ENCODE measurements at places on chromosomes 2 and 18.

GRCh38 chr18:72544092-72544886, at the start of gene CBLN2:
Gene CBLN2, minus strand, starts transcription at chr18:72544342. Its CDS starts 2,182 bp downstream, at chr18:72542160.
- no peaks in the 10 kb centered on the region for H3K36me3 ChIP-seq
- peak; percentile 91 for DNase-seq
- no peaks in the 10 kb centered on the region for H3K4me1 ChIP-seq
- H3K4me3 ChIP-seq, result peak within 1 kb of the TSS; percentile 91
- H3K27ac ChIP-seq, result no peak within 1 kb of the TSS
- H3K27me3 ChIP-seq, result no peaks in the 10 kb centered on the region

DNA sequence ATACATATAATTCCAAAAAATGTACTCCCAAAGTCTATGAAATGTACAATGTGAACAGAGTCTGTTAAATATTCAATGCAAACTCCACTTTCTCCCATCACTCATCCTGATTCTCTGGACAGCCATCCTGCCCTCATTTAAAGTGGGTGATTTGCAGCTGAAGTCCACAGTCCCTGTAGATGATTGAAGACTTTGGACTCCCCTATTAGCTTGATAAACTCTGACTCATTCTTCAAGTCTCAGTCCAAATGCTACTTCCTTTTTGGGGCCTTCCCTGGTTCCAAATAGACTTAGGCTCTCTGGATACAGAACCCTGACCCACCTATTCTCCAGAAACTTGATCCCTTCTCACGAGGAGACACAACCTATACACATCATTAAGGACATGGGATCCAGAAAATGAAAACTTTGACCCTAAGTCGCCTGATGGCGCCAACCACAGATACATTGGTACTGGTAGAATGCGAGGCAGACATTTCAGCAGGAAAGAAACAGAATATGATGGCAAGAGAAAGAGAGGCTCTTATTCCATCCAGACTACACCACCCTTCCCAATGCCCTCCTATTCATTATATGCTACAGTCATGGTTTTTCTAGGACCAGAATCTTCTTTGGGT, 122.7 kb downstream of the VIT start:
- DNase-seq, result no peak
- no peaks in the 10 kb centered on the region for H3K4me1 ChIP-seq
- H3K27me3 ChIP-seq, result no peaks in the 10 kb centered on the region

GRCh38 chr2:214481204-214481603, 70.3 kb downstream of the VWC2L start:
- H3K27me3 ChIP-seq, result no peaks in the 10 kb centered on the region
- H3K36me3 ChIP-seq, result no peaks in the 10 kb centered on the region
- H3K4me3 ChIP-seq, result no peak overlapping the region
- DNase-seq, result peak; percentile 39

DNA sequence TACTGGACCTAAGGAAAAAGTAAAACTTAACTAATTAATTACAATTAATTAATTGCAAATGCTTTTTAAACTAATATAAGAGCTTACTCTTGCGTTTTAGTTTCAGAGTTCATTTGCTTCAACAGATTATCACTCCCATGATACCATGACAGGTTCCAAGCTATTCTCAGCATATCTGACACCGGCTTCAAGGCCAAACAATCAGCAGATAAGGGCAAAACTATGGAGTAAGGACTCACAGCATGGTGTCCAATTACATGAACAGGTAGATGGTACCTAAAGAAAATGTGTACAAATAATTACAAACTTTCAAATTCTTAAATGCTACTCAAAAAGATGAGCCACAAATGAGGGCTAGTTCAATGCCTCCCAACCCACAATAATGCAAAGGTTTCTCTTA, 77.2 kb downstream of the RTTN start:
- no peaks in the 10 kb centered on the region for H3K36me3 ChIP-seq
- no peak for DNase-seq
- H3K4me1 ChIP-seq, result no peaks in the 10 kb centered on the region
- H3K4me3 ChIP-seq, result no peak overlapping the region

GRCh38 chr2:2016651-2017311, 272.5 kb upstream of the PXDN start:
- H3K27me3 ChIP-seq, result no peaks in the 10 kb centered on the region
- no peak overlapping the region for H3K27ac ChIP-seq
- DNase-seq, result no peak
- no peaks in the 10 kb centered on the region for H3K36me3 ChIP-seq
- H3K4me3 ChIP-seq, result no peak overlapping the region

DNA sequence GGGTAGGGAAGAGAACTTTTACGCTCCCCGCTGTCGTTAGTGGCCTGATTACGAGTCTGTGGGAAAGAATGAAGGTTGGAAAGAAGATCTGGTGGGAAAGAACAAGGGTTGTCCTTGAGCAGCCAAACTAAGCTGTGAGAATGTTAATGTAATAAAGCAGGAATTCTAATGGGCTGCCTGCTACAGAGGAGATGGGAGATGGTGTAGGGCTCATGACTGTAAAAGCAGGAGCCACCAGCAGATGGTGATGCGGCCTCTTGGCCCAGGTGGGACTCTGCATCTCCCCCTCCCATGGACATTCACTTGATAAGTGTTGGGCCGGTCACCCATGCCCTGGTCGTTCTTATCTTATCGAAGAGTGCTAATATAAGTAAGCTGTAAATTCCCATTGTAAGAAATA, 150.0 kb downstream of the NEDD4L start:
- H3K4me3 ChIP-seq, result no peak overlapping the region
- H3K27me3 ChIP-seq, result no peaks in the 10 kb centered on the region
- H3K36me3 ChIP-seq, result no peaks in the 10 kb centered on the region
- H3K4me1 ChIP-seq, result no peaks in the 10 kb centered on the region
- no peak for DNase-seq
- no peak overlapping the region for H3K27ac ChIP-seq

GRCh38 chr2:210686401-210686800, 130.0 kb downstream of the CPS1 start:
- H3K27ac ChIP-seq, result no peak overlapping the region
- H3K27me3 ChIP-seq, result no peaks in the 10 kb centered on the region
- no peak overlapping the region for H3K4me3 ChIP-seq
- H3K36me3 ChIP-seq, result no peaks in the 10 kb centered on the region
- no peak for DNase-seq

- H3K27ac ChIP-seq, result no peak overlapping the region
- no peak overlapping the region for H3K4me3 ChIP-seq
- DNase-seq, result no peak
- no peaks in the 10 kb centered on the region for H3K4me1 ChIP-seq
These were observed 104.8 kb downstream of the COLEC12 start for GRCh38 chr18:395456-396250.

DNA sequence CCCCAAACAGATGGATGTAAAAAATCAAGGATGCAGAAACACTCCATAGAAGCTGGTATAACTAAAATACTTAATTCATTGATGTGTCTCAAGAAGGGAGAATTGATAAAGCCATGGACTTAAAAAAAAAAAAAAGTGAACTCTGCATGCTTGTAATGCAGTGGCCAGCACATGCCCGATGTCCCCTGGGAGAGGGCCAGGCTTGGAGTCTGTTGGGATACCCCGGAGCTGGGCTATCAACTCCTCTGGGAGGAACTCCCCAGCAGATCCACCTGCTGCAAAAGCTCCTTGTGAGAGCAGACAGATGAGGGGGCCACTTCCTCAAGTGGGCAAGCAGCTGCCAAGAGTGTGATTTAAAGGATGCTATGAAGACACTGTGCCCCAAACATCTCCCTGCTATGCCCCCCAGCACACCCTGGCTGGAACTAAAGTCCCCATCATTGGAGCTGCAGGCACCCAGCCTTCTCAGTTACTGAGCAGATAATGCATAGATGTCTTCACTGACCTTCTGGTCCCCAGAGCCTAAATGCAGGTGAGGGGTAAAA, 311.5 kb upstream of the ID2 start:
- no peaks in the 10 kb centered on the region for H3K4me1 ChIP-seq
- 0 out of 2 replicates have a peak, but pooled peaks cover 4% of the 10 kb centered on the region for H3K27me3 ChIP-seq
- H3K4me3 ChIP-seq, result no peak overlapping the region
- no peak for DNase-seq
- H3K36me3 ChIP-seq, result no peaks in the 10 kb centered on the region
- no peak overlapping the region for H3K27ac ChIP-seq

GRCh38 chr2:53058526-53058925, 709.1 kb upstream of the CHAC2 start:
- no peaks in the 10 kb centered on the region for H3K36me3 ChIP-seq
- DNase-seq, result no peak
- no peak overlapping the region for H3K27ac ChIP-seq
- no peaks in the 10 kb centered on the region for H3K27me3 ChIP-seq
- H3K4me1 ChIP-seq, result no peaks in the 10 kb centered on the region
- H3K4me3 ChIP-seq, result no peak overlapping the region

DNA sequence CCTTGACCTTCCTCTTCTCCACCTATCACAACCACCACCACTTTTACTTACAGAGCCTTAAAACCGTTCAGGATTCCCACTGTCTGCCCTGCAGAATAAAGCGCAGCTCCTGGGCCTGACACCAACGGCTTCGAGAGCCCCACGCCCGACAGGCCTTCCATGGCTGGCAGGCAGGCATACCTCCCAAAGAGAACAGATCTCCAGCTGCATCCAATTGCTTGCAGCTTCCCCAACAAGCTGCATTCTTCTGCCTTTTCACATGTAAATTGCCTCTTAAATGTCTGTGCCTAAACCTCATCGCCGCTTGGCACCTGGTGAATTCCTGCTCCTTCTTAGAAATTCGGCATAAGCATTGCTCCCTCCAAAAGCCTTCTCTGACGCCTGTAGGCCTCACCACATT, 31.5 kb upstream of the FAM124B start:
- no peaks in the 10 kb centered on the region for H3K36me3 ChIP-seq
- H3K4me3 ChIP-seq, result no peak overlapping the region
- H3K27ac ChIP-seq, result no peak overlapping the region
- no peaks in the 10 kb centered on the region for H3K27me3 ChIP-seq

DNA sequence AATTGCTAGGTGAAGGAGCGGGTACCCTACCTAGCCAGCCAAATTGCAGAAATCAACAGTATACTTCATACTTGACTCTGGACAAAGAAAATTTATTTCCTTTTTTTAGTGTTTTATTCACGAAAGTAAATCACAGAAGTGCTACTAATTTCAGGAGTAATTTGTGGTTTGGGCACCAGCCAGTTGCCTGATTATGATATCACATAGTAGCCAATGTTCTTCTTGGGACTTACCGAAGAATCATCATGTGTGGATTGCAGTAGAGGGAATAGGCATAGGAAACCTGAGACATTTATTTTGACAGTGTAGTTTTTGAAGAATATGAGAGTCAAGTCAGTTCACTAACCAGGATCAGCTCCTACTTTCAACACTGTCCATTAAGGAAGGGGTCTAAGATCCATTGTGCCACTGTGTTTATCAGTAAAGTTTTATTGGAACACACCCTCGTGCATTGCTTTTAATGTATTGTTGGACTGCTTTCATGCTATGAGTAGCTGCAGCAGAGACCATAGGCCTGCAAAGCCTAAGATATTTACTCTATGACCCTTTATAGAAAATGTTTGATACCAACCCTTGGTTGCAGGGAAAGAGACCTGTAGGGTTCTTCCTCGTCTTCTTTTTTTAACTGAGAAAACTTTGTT, 32.1 kb downstream of the TNFRSF11A start:
- H3K4me1 ChIP-seq, result no peaks in the 10 kb centered on the region
- no peak overlapping the region for H3K4me3 ChIP-seq
- no peak for DNase-seq

- H3K27ac ChIP-seq, result no peak overlapping the region
- no peaks in the 10 kb centered on the region for H3K27me3 ChIP-seq
- DNase-seq, result no peak
- H3K4me1 ChIP-seq, result no peaks in the 10 kb centered on the region
These were observed 12.9 kb upstream of the ESPNL start for GRCh38 chr2:238087211-238087610.

GRCh38 chr2:234374150-234374508, 122.8 kb downstream of the ARL4C start:
- no peak for DNase-seq
- no peak overlapping the region for H3K4me3 ChIP-seq
- no peaks in the 10 kb centered on the region for H3K36me3 ChIP-seq
- no peaks in the 10 kb centered on the region for H3K4me1 ChIP-seq
- no peak overlapping the region for H3K27ac ChIP-seq

DNA sequence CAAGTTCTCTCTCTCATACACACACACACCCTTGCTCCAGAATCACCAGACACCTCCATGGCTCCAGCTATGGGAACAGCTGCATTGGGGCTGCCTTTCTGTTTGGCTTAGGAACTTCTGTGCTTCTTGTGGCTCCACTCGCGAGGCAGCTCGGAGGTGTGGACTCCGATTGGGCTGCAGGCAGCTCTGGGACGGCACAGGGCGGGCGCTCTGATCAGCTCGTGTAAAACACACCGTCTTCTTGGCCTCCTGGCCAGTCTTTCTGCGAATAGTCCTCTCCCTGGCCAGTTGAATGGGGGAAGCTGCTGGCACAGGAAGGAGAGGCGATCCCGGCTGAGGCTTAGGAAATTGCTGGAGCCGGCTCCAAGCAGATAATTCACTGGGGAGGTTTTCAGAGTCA, 22.4 kb downstream of the FOSL2 start:
- H3K4me3 ChIP-seq, result no peak overlapping the region
- no peaks in the 10 kb centered on the region for H3K36me3 ChIP-seq
- DNase-seq, result no peak
- no peaks in the 10 kb centered on the region for H3K27me3 ChIP-seq

- peaks cover 43% of the 10 kb centered on the region for H3K27me3 ChIP-seq
- no peak overlapping the region for H3K27ac ChIP-seq
- H3K36me3 ChIP-seq, result no peaks in the 10 kb centered on the region
- no peaks in the 10 kb centered on the region for H3K4me1 ChIP-seq
These were observed 4.2 kb downstream of the CIB4 start for GRCh38 chr2:26636935-26637334.

DNA sequence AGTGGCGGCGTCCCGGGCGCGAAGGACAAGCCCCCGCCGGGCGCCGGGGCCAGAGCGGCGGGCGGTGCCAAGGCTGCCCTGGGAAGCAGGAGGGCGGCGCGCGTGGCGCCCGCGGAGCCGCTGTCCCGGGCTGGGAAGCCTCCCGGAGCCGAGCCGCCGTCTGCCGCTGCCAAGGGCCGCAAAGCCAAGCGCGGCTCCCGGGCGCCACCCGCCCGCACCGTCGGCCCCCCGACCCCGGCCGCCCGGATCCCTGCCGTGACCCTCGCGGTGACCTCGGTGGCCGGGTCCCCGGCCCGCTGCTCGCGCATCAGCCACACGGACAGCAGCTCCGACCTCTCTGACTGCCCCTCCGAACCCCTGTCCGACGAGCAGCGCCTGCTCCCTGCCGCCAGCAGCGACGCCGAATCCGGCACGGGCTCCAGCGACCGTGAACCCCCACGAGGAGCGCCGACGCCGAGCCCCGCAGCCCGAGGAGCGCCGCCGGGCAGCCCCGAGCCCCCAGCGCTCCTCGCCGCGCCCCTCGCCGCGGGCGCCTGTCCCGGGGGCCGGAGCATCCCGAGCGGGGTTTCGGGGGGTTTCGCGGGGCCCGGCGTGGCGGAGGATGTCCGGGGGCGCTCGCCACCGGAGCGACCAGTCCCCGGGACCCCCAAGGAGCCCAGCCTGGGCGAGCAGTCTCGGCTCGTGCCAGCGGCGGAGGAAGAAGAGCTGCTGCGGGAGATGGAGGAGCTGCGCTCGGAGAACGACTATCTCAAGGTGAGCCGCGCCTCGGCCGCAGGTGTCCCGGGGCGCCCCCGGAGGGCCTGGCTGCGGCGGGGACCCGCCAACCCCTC, 820 bp downstream of the MTCL1 start:
- H3K27me3 ChIP-seq, result no peaks in the 10 kb centered on the region
- H3K36me3 ChIP-seq, result no peaks in the 10 kb centered on the region
- H3K4me3 ChIP-seq, result peak overlapping the region; percentile 96
- peak overlapping the region; percentile 51 for H3K27ac ChIP-seq

- DNase-seq, result no peak
- H3K27ac ChIP-seq, result no peak overlapping the region
- H3K36me3 ChIP-seq, result no peaks in the 10 kb centered on the region
- no peaks in the 10 kb centered on the region for H3K27me3 ChIP-seq
- H3K4me3 ChIP-seq, result no peak overlapping the region
These were observed 6.4 kb downstream of the BBS5 start for GRCh38 chr2:169485650-169486138.
